RWPE2 (cell line): ENCODE measurements at places on chromosomes 12 and 14.

- DNase-seq = no peak
- no peaks in the 10 kb centered on the region for H3K36me3 ChIP-seq
- no peaks in the 10 kb centered on the region for H3K4me1 ChIP-seq
- H3K27me3 ChIP-seq = peaks cover 3% of the 10 kb centered on the region
These were observed 35.3 kb downstream of the PRKD1 start for GRCh38 chr14:29892327-29892726.

DNA sequence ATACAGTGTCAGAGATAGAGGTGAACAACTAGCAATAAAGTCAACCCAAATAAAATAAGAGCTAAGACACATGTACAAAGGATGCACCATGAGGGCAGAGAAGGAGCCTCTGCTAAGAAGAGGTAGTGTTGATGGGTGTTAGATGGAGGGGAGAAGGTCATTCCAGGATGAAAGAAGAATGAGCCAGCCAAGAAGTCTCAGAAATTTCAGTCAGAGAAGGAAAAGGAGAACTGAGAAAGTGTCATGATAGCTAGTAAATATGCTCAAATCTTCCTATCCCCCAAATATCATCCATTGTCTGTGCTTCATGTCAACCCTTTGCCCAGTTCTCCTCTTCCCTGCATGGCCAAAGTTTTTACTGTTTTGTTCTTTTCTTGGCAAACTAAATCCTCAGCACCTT, 225.2 kb upstream of the BTG1 start:
- no peaks in the 10 kb centered on the region for H3K36me3 ChIP-seq
- peaks cover 10% of the 10 kb centered on the region for H3K4me1 ChIP-seq
- no peak overlapping the region for H3K27ac ChIP-seq
- DNase-seq = no peak
- no peaks in the 10 kb centered on the region for H3K27me3 ChIP-seq

DNA sequence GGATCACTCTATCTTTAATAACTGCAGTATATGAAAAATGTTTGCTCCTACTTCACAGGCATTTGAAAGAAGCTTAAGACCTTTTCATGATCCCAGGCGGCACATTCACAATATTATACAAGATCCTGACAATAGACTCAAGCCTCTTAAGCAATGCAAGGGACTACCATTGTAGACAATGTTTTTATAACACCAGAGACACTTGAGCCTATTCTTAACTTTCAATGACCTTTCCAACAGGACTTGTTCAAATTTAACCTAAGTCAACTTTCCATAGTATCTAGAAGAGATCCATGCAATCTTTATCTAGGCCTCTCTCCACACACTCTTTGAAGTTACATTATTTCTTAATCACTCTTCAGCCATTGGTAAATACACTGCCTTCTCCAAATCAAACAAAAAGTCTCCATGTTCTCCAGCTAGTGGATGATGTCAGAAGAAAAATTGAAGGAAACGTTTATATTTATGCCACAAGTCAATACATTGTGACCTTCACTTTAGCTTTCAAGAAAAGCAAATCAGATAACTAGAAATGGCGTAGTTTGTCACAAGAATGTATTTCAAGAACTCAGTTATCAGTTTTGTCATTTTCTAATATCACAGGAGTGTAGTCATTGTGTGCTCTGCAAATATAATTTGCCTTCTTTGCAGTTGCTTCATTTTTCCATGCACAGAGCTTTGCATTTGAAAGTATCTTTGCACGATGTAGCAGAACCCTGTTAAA, 41.2 kb downstream of the PHLDA1 start:
- no peak overlapping the region for H3K4me3 ChIP-seq
- H3K4me1 ChIP-seq = no peaks in the 10 kb centered on the region
- DNase-seq = no peak
- no peaks in the 10 kb centered on the region for H3K27me3 ChIP-seq

GRCh38 chr12:113463746-113464451, 7.8 kb downstream of the LHX5 start:
- H3K27ac ChIP-seq = no peak overlapping the region
- H3K4me1 ChIP-seq = no peaks in the 10 kb centered on the region
- no peak overlapping the region for H3K4me3 ChIP-seq

DNA sequence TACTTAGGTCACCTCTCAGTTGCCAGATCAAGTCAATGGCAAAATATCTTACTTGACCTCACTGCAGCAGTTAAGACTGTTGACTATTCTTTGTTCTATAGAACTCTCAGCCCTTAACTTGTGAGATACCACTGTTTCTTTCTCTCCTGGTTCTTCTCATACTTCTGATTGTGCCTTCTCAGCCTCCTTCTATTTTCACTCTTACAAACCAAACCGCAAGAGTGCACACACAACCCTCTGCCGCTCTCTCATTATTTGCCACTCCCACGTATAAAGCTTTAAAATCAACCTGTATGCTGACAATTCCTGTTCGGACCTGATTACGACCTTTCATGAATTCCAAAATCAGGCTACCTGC, 4.5 kb downstream of the E2F7 start:
- peaks cover 14% of the 10 kb centered on the region for H3K4me1 ChIP-seq
- peaks cover 75% of the 10 kb centered on the region for H3K36me3 ChIP-seq
- no peak overlapping the region for H3K4me3 ChIP-seq
- DNase-seq = no peak

DNA sequence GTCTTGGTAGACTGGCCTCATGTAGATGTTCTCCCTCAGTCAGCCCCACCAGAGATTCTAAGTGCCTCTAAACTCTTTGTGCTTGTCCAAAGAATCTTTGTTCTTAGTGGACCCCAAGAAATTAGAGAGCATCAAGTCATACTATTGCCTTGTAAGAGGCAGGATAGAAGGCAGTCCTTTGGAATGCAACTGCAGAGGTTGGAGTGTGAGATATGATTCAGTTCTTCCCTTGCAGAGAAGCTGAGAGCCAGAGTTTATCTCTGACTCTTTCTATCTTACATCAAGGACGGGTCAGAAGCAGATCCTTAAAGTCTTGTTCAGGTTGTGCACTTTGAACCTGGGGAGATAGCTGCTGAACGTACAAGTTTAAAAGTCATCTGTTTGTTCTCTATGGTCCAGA, 21.1 kb downstream of the TMX1 start:
- DNase-seq = no peak
- H3K4me1 ChIP-seq = no peaks in the 10 kb centered on the region
- H3K27ac ChIP-seq = no peak overlapping the region
- no peaks in the 10 kb centered on the region for H3K27me3 ChIP-seq

DNA sequence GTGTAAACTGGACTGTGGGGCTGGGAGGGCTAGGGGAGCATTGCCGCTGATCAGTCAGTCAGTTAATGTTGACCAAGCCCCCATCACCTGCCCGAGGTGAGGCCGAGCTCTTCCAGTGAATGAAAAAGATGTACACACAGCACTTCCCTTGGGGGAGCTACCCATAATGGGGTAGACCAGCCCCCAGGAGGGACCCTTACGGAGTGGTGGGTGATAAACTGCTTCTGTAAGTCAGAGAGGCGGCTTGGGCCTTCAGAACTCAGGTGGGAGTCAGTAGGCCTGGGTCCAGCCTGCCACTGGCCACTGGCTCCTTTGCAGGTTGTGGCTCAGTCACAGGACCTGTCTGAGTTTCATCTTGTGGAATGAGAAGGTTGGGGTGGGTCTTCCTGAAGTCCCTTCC, 43.5 kb downstream of the TSPAN9 start:
- H3K27me3 ChIP-seq = no peaks in the 10 kb centered on the region
- no peak overlapping the region for H3K27ac ChIP-seq
- no peaks in the 10 kb centered on the region for H3K36me3 ChIP-seq
- peaks cover 33% of the 10 kb centered on the region for H3K4me1 ChIP-seq
